ENCODE measurements at places on chromosomes 11 and 22.

GRCh38 chr11:62264004-62264403 is 6.0 kb upstream of the SCGB2A2 start:
- DNase-seq, result peak; percentile 19

- DNase-seq, result no peak
Measured at GRCh38 chr22:41893591-41894375, 21.1 kb downstream of the SHISA8 start.

GRCh38 chr11:129346916-129347315 is 28.7 kb upstream of the BARX2 start:
- peak; percentile 19 for DNase-seq

DNA sequence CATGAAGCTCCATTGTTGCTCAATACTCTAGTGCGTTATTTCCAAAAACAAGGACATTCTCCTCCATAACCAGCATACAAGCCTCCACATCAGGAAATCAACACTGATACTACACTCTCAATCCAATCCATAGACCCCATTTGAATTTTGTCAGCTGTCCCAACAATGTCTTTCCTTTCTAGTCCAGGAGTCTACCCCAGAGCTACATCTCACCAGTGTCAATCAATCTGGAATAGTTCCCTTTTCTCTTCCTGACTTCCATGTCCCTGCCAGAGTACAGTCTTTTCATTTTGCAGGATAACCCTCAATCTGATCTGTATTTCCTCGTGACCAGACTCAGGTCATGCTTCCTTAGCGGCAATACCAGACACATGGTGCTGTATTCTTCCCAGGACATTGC is 43.0 kb downstream of the TCF20 start:
- DNase-seq, result no peak

DNA sequence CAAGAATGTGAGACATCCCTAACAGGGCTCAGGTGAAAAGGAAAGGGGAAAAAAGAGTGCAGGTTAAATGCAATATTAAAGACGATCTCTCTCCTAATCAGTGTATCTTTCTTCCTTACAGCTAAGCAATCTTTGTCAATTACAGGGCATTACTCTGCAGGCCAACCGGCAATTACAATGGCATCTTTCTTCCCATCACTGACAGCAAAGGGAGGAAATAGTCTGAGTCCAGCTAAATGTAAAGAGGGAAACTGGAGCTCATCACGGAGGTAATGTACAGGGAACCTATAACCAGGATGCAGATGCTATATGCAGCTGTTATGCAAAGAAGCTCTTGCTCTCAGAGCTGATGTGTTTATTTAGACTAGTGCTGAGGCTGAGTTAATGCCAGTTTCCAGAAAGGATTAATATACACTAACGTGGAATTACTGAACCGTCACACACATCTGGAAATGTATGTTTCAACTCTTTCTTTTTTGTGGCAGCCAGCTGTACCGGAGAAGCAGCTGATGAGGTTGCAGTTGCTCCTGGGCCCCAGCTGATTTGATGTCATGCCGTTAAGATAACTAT is 121.6 kb downstream of the KIRREL3 start:
- DNase-seq, result no peak

- no peak for DNase-seq
Measured at GRCh38 chr11:72719144-72719543, 33.1 kb downstream of the ARAP1 start.

DNA sequence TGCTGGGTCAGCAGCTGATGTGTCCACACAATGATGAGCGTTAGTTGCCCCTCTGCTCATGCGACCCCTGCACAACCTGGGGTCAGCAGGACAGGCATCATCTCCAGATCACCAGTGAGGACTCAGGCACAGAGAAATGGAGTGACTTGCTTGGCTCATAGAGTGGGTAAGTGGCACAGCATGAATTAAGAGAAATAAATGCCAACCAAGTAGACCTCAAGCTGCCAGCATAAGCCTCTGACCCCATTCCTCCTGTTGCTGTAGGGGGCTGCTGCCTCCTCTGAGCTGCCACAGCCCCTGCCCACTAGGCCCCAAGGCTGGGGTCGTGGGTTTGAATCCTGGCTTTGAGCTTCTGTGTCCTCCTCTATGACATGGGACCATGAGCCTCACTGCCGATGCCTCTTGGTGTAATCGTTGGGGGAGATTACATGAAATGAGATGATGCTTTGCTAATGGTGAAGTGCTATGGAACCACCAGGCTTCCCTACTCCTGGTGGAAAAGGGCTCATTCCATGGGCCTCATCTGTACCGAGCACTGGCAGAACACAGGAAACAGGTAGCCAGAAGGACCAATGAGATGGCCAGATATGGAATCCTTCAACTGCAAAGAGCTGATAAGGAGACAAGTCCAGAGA is 33.6 kb downstream of the LRRC32 start:
- DNase-seq, result no peak

- no peak for DNase-seq
Measured at GRCh38 chr11:116302756-116303155, 470.0 kb downstream of the BUD13 start.

- DNase-seq, result no peak
Measured at GRCh38 chr22:45033136-45033535, 23.3 kb upstream of the PHF21B start.

DNA sequence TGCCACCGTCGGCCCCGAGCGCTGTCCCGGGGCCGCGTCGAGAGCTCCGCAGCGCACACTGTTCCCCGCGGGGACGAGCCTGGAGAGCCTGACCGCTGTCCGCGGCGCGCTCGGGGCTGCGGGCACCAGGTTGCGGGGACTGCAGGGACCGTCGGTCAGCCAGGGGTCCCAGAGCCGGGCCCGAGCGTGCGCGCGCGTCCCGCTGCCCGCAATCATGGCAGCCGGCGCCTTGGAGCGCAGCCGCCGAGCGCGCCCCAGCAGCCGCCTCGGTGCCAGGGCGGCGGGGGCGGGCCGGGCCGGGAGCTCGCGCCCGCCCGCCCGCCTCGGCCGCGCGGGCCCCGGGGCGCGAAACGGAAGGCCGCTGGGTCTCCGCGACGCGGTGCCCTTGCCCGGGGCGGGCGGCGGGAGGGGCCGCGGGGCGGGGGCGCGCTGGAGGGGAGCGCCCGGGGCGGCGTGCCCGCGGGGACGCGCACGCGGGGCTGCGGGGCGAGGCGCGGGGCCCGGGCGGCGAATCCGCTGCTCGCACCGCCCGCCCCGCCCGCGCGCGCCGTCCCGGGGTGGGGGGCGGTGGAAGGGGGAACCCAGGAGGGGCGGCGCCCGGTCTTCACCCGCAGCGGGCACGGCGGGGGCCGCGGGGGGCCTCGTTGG is 79.4 kb upstream of the PPARA start:
- DNase-seq, result no peak

GRCh38 chr11:64185175-64185692 is 737 bp upstream of the STIP1 start:
- peak; percentile 59 for DNase-seq

DNA sequence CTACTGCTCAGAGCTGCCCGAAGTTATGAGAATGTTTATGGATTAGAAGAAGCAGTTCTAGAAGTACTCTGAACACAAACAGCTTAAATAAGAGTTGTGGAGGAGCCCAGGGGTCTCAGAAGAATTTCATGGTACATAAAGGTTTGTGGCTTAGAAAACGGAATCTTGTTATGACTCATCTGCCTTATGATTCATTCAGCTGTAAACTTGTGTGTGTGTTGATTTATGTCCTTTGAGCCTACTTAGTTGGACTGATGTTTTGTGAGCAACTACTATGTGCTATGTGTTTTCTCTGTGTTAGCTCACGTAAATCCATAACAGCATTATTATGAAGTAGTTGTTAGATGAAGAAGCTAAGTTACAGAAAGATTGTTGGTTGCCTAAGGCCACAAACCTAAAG is 203.7 kb downstream of the PGR start:
- DNase-seq, result peak; percentile 87

GRCh38 chr22:45925811-45926351 is 51.1 kb downstream of the WNT7B start:
- no peak for DNase-seq

DNA sequence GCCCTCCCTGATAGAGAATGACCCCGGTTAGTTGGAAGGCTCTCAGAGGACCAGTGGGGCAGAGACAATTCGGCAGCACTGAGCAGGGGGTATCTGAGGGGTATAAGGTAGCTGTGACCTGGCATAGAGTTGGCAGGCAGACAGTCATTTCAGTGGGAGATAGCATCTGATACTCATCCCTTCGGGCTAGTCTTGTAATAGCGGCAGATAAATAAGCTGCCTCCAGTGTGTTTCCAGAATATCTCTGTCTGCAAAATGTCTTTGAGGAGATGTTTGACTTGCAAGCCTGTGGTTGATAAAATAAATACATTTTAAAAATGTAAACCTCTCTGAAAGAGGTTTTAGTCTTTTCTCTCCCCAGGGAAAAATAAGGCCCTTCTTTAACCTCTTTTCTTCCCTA is 54.2 kb downstream of the TEAD1 start:
- DNase-seq, result no peak

- no peak for DNase-seq
Measured at GRCh38 chr22:30078320-30079311, 1.6 kb upstream of the HORMAD2 start.

GRCh38 chr11:59560702-59561473 is 49.5 kb downstream of the OR4D9 start:
- DNase-seq, result peak; percentile 71

DNA sequence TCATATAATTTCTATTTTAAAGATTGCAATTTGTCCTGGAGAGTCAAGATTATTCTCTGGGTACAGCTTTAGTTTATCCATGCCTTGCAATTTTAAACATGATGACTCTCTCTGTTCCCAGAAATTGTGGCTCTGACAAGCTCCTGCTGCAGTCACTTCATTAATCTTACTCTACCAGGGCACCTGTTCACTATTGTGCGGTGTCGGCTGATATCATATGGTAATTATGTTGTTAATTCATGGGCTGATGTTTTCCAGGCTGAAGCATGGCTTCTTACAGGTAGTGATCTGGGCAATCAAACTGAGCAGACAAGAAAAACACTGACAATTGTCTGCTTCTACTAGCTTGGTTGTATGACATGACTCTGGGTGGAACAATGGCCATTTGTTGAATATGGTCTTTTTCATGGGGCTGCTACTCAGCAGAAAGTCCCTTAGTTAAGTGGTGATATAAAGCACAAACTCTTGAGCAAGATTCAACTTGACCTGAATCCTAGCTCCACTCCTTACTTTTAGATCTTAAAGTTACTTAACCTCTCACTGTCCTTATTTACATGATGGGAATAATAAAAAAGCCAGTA is 230.7 kb downstream of the FAT3 start:
- no peak for DNase-seq

DNA sequence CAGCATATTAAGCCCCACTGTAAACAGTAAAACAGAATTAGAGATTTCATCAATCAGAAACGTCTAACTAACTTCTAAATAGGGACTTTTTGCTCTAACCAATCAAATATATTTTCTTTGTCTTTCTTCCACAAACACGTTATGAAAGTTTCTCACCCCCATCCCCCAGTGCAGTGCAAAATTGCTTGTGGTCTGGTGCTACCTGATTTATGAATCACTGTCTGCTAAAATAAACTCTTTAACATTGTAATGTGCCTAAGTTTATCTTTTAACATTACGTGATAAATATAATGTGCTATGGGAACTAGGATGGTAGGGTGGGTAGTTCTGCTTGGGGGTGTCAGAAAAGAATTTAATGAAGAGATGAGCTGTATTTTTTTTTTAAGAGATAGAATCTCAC is 47.3 kb upstream of the SLC5A1 start:
- DNase-seq, result no peak

All from HS-5 (cell line).